ENCODE measurements at places on chromosomes 5 and 9. TPM values are rescaled to one million over a fixed set of nuclear protein-coding genes. Genes with fewer than 3 reads are reported as not detected.
A peak's percentile ranks its signal among the peaks of the same experiment; 100 is the strongest.

Gene TAS2R1
- not detected for total RNA-seq

DNA sequence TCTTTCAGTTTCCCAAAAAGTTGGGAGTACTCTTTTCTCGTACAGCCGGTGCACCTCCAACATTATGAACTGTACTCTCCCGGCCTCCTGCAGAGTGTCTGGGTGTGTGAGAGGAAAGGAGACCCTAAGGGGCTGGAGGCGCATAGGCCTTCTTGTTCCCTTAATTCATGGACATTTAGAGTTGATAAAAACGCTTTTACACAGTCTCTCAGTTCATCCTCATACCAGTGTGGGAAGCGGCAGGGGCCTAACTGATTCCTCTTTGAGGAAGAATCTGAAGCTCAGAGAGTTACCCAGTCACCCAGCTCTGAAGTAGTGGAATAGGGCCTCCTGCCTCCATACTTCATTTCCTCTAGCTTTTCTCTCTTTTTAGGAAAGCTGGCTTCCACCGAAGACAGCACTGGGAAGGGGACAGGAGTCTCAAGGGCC lies 3.3 kb downstream of the MCIDAS start:
- no peak for DNase-seq

Gene OR1B1
- not detected for total RNA-seq

DNA sequence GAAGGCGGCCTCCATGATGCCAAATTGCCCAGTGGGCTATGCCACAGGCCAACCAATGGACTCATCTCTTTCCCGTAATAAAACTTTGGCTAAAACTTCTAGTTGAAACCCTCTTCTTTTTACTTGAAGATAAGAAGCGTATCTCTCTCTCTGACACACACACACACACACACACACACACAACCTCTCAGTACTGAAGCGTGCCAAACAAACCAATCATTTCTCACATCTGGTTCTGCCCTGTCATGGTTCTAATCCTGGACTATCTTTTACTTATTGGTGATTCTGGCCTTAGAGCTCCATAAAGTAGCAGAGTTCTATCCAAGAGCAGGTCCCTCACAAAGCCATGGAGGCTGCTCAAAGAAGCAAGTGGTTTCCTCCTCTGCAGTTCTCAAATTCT lies 64.6 kb downstream of the PTCH1 start:
- no peak for DNase-seq

DNA sequence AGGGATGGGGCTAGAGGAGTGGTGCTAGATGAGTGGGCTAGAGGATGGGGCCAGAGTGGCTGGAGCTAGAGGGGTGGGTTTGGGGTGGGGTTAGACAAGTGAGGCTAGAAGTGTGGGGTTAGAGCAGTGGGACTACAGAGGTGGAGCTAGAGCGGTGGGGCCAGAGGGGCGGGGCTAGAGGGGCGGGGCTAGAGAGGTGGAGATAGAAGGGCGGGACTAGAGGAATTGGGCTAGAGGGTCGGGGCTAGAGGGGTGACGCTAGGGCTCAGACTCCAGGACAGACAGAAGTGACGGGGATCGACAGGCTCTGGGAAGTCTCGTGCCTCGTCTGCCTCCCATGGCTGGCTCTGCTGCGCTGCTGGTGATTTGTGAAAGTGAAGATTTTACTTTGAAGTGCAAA lies 31.0 kb upstream of the TENT4A start:
- DNase-seq = no peak

GRCh38 chr5:11797132-11797531 lies 107.1 kb downstream of the CTNND2 start:
- DNase-seq = peak; percentile 19

- no peak for DNase-seq
Measured at GRCh38 chr5:55747778-55748318, 10.0 kb downstream of the DDX4 start.

Gene SLC6A7
- not detected for total RNA-seq

DNA sequence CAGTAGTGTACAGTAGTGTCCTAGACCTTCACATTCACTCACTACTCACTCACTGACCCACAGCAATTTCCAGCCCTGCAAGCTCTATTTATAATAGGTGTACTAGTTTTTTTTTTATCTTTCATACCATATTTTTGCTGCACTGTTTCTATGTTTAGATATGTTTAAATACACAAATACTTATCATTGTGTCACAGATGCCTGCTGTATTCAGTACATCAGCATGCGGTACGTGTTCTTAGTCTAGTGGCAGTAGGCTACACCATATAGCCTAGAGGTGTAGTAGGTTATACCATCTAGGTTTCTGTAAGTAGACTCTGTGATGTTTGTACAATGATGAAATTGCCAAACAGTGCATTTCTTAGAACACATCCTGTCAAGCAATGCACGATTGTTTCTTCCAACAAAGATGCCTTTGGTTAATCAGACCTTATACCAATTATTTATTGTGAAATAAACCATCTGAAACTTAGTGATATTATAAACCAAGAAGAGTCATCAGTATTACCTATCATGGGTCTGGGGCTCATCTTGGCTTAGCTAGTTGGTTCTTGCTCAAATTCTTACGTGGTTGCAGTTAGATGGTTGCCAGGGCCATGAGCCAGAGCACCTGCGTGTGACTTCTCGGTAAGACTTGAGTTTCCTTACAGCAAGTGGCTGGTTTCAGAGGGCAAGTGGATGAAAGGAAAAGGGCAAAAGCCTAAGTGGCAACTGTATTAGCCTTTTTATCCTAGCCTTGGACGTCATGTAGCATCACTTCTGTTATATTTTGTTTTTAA lies 41.1 kb downstream of the ERBIN start:
- DNase-seq = no peak
